ENCODE measurements at places on chromosomes 5 and 9.

GRCh38 chr9:85743275-85744128 lies 1.7 kb upstream of the AGTPBP1 start:
- DNase-seq = no peak

GRCh38 chr5:91142819-91143218 lies 240.3 kb downstream of the ARRDC3 start:
- DNase-seq = no peak

DNA sequence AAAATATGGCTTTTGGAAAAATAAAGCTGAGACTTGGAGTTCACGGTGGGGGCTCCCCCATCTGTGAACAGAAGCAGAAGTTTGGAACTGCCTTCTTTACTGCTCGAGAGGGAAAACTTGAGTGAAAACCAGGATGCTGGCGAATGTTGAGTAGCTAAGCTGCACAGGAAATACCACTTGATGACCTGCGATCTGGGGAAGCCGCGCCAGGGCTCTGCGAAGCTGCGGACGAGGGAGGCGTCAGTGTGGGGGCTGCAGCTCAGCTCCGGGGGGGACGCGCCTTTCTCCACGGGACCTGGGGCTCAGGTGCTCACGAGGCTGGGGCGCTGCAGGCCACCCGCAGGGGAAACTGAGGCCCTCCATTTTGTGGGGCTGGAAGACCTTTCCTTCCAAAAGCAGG lies 62.3 kb downstream of the TENT4A start:
- no peak for DNase-seq

GRCh38 chr9:129549684-129550083 lies 71.2 kb downstream of the C9orf50 start:
- DNase-seq = no peak

GRCh38 chr5:66867618-66868322 lies 271.6 kb downstream of the MAST4 start:
- DNase-seq = no peak

DNA sequence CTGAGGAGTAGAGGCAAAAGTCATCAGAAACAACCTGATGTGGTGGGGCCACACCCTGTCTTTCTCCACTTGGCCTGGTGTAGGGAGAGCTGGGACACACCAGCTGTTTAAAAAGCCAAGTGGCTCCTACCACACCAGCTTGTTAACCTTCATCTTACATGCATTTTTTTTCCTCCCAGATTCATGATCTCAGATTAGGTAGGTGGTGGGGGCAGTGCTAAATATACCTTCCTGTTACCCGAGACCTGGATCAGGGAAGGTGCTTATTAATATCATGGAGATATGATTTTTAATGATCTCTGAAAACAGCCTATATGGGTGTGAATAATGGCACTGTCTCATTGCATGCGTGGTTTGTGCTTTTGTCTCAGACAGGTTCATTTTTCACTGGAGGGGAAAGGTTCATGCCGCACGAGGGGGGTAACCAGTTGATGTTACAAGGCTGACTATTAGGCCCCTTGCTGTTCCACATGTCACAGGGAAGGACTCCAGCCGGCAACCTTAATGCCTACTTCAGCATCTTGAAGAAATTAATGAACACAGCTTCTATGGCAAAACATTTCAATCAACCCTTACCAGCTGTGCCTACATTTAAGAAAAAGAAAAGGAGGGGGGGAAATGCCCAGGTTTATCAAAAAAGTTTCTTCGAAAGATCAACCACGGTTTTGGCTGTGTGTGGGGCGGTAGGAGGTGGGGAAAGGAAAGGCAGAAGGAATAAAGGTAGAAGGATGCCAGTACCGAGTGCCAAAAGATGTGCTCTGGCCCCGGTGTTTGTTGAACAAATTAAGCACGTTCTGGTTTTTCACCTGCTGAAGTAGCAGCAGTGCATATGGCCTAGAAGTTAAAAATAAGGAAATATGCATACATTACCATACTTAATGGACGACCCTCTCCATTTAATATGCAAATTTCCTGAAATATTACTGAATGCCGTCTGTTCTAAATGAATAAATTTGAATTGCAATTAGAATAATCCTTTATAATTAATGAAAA lies 185.4 kb downstream of the EBF1 start:
- DNase-seq = no peak

DNA sequence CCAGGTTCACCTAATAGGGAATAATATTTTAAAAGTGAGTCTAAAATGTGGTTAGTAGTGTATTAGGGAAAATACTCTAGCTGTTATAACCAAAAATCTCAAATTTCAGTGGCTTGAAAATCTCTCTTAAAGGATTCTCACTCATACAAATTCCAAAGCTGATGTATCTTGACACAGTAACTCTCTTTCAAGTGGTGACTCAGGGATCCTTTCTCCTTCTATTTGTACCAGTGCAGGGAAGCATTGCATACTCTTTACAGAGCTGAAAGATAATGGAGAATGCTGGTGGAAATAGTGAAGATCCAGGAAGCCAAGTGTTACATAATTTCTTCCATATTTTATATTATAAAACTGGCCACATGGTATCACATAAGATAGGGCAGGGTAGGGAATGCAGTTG lies 560.2 kb upstream of the CDH9 start:
- no peak for DNase-seq

DNA sequence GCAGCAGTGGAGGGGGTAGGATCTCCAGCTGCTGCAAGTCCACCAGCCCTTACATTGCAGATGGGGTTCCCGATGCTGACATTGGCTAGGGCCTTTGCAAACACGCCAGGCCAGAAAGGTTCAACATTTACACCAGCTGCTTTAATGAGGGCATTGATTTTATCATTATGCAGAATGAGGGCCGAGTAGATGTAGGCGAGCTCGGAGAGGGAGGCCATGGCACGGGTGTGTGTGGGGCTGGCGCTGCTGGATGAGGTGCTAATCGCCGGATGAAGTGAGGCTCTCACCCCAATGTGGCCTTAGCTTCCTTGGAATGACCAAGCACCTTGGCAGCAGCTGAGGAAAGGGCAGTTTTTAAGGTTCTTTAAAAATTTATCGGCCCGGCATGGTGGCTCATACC lies 27.4 kb downstream of the PHAX start:
- DNase-seq = no peak

- DNase-seq = no peak
Measured at GRCh38 chr5:154860123-154860522, 1.7 kb downstream of the CNOT8 start.

GRCh38 chr9:79489261-79490000 lies 82.3 kb upstream of the TLE4 start:
- no peak for DNase-seq

DNA sequence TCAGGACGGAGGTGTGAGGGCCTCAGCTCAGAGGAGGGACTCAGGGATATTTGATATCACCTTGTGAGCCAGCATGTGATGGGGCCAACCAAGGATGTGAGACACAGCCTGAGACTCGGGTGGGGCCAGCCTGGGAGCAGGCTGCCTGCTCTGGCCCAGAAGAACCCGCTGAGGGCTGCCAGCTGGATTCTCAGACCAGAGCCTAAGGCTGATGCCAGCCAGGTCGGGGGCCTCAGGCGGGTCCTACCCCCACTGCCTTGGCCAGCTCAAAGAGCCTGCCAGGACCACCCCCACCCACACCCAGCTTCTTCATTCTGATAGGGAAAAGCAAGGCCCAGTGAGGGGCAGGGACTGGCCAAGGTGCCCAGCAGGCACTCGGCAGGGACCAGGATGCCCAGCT lies 20.3 kb upstream of the DUSP1 start:
- no peak for DNase-seq

- DNase-seq = no peak
Measured at GRCh38 chr5:102624405-102624804, 125.6 kb upstream of the SLCO6A1 start.

DNA sequence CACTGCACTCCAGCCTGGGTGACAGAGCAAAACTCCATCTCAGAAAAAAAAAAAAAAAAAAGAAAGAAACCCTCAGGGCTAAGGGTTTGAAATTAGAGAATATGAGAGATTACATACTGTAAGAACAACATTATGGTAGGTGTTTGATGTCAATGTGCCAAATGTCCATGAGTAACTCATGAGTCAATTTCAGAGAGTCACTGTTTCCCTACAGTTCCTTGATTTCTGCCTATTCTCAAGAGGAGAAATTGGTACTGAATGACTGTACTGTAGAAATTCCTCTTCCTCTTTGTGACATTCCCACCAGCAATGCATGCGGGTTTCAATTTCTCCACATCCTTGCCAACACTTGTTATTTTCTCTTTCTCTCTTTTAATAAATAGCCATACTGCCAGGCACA lies 35.2 kb downstream of the MARVELD2 start:
- DNase-seq = no peak

GRCh38 chr9:137446851-137447471 lies 5.8 kb upstream of the ENTPD8 start:
- no peak for DNase-seq

DNA sequence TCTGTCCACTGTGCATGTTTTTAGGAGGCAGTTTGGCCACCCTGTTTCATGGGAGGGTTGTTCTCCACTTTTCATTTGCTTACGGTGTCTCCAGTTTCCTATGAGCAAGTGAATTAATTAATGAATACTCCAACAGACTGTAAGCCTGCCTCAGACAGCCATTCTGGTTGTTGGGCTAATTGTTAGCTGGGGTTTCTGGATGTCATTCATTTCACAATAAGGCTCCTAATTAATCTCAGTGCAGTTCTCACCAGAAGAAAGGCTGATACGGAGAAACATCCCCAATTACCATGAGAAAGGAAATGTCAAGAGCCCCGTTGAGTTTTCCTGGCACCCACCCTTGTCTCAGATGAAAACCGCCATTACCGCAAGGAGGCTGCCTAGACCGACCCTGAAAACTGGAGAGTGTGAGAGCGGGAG lies 75.8 kb downstream of the MAP1B start:
- no peak for DNase-seq

DNA sequence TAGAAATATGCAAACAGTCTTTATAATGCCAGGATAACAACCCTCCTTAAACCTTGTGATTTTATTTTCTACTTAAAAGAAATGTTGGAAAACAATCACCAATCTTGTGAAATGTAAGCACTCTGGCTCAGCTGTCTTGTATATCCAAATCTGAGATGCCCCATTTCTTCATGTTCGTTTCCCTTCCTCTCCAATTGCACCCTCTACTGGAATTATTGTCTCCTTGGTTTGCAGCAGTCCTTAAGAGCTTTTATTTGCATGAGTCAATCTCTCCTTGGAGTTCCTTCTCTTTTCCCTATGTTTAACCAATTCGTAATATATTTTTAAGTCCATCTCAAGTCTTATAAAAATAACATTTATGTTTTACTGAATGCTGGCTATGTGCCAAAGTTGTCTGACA lies 362.0 kb upstream of the CDH10 start:
- DNase-seq = no peak

- DNase-seq = no peak
Measured at GRCh38 chr9:137685035-137685740, 66.4 kb downstream of the EHMT1 start.

DNA sequence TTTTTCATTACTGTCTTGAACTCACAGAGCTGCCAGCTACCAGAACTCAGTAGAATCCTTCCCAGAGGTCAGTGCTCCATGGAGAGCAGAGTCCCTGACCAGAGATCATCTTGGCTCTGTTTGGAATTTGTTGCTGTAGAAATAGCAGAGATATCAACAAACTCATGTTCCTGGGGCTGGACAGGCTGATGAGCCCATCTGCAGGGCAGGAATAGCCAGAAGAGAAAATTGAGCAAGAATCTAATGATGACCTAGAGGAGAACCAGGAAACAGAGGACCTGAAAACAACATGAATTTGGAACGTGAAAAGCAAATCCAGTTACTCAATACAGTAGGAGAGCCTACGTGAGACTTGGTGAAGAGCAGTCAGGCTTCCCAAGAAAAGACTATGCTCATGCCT lies 437.8 kb downstream of the PLK2 start:
- no peak for DNase-seq

DNA sequence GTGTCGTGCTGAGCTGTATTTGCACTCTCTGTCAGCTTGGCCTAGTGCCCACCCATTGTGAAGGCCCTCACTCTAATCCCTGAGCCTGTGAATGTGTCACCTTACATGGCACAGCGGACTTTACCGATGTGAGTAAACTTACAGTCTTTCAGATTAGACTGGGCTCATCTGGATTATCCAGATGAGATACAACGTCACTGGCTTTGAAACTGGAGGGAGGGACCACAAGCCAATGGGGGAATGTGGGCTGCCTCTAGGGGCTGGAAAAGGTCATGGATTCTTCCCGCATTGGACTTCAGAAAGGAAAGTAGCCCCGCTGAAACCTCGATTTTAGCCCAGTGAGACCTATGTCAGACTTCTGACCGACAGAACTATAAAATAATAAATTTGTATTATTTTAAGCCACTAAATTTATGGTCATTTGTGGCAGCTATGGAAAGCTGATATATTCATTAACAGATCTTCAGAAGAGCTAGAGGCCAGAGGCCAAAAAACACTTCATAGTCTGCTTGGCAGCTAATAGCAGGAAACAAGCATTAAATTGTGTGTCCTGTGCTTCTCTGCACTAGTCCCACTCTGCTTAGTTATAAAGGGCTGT lies 139.0 kb upstream of the GAS1 start:
- DNase-seq = no peak

DNA sequence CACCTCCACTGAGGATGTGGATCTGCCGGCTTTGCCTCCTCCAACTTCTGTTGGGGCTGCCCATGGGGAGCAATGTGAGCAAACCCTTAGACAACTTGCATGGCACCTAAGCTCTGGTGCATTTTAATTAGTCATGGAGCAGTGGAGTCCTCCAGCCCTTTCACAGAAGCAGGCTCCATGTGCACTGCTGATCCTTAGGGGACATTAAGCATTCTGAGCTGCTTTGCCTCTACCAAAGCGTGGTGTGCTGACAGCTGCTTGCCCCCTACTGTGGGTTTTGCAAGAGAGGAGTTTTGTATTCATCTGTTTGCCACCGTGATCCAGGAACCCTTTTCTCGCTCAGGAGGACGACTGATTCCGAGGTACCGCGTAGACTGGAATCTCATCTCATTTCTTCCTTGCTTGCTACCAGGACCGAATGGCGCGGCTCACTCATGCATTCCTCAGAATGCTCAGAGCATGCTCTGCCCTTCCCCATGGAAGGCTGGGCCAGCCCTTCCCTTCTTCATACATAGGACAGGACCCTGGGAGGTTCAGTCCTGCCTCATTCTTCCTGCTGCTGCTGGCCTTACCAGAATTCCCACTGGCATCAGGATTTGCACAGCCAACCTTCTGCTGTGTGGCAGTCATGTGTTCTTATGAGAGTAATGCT lies 432.5 kb downstream of the GADD45G start:
- DNase-seq = no peak

DNA sequence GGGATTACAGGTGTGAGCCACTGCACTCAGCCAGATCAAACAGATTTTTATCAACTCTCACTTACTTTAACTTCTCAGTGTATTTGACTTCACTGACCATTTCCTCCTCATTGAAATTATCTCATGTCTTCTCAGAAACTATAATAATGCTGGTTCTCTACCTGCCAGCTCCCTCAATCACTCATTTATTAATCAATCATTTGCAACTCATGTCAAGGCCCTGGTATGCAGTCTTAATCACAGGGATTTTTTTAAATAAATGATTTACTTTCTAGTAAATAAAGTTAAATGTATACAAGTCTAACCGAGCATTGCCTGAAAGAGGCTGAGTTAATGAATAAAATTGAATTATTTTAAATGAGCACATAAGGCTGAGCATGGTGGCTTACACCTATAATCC lies 63.3 kb downstream of the PLPP1 start:
- no peak for DNase-seq

All from esophagus squamous epithelium (tissue), 5 donors.